ENCODE measurements at places on chromosomes 6 and 20.

DNA sequence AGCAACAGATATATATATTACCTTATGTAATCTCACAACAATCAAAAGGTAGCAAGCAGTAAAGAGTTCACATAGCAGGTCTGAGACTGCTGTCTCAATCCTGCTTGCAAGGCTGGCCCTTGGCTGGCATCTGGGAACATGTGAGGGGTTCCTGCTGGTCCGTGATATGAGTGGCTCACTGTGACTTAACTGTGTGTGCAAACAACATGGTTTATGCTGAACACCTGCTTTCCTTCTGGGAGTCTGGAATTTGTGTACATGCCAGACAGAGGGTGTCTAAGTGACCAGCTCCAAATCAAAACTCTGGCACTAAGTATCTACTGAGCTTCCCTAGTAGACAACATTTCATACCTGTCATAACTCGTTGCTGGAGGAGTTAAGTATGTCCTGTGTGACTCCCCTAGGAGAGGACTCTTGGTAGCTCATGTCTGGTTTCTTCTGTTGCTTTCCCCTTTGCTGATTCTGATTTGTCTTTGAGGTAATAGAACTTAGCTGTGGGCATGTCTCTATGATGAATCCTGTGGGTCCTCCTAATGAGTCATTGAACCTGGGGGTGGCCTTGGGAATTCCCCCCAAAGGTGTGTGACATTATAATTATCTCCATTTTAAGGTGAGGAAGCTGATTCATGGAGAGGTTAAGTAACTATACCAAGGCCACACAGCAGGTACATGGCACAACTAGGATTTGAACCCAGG is 131.6 kb upstream of the NEDD9 start:
- H3K4me1 ChIP-seq: peaks cover 52% of the 10 kb centered on the region
- no peak overlapping the region for H3K4me3 ChIP-seq
- no peak for DNase-seq
- no peaks in the 10 kb centered on the region for H3K27me3 ChIP-seq

DNA sequence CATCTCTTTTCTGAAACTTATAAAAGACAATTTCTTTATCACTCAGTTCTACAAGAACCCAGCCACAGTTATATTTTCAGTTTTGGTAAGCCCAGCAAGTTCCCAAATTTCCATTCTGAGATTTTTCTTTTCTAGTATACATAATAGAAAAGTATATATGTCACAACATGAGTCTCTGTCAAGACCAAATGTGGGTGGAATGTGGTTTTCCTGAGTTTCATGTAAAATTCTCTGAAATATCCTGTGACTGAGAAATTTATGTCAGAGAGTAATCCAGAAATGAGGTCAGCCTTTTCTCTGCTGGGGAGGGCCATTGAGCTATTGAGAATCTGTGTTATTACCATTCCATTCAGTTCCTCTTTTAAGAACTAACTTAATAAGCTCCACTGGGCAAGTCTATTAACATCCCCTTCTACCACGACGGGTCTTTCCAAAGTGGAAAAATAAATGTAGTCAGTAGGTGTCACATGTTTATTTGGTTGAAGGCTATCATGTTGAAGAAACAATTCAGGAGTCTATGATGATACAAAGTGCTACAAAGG is 100.7 kb upstream of the HMGN3 start:
- H3K4me3 ChIP-seq: no peak overlapping the region
- peak; percentile 85 for DNase-seq
- peaks cover 6% of the 10 kb centered on the region for H3K4me1 ChIP-seq
- H3K27me3 ChIP-seq: no peaks in the 10 kb centered on the region
- H3K36me3 ChIP-seq: no peaks in the 10 kb centered on the region

- DNase-seq: no peak
- no peaks in the 10 kb centered on the region for H3K4me1 ChIP-seq
- no peaks in the 10 kb centered on the region for H3K36me3 ChIP-seq
- H3K4me3 ChIP-seq: no peak overlapping the region
Measured at GRCh38 chr6:151609146-151609902, 115.5 kb downstream of the CCDC170 start.

- H3K36me3 ChIP-seq: no peaks in the 10 kb centered on the region
- no peaks in the 10 kb centered on the region for H3K27me3 ChIP-seq
- DNase-seq: no peak
- H3K27ac ChIP-seq: no peak overlapping the region
Measured at GRCh38 chr6:46756469-46757213, 9.9 kb downstream of the ANKRD66 start.

- H3K27ac ChIP-seq: no peak overlapping the region
- no peak overlapping the region for H3K4me3 ChIP-seq
- DNase-seq: no peak
- no peaks in the 10 kb centered on the region for H3K27me3 ChIP-seq
- H3K4me1 ChIP-seq: peaks cover 5% of the 10 kb centered on the region
Measured at GRCh38 chr6:167210375-167211294, 52.9 kb upstream of the GPR31 start.

- no peak for DNase-seq
- peaks cover 20% of the 10 kb centered on the region for H3K27me3 ChIP-seq
- no peak overlapping the region for H3K27ac ChIP-seq
- H3K4me3 ChIP-seq: no peak overlapping the region
- H3K36me3 ChIP-seq: no peaks in the 10 kb centered on the region
Measured at GRCh38 chr20:21512634-21513180, 1.2 kb downstream of the NKX2-2 start.

DNA sequence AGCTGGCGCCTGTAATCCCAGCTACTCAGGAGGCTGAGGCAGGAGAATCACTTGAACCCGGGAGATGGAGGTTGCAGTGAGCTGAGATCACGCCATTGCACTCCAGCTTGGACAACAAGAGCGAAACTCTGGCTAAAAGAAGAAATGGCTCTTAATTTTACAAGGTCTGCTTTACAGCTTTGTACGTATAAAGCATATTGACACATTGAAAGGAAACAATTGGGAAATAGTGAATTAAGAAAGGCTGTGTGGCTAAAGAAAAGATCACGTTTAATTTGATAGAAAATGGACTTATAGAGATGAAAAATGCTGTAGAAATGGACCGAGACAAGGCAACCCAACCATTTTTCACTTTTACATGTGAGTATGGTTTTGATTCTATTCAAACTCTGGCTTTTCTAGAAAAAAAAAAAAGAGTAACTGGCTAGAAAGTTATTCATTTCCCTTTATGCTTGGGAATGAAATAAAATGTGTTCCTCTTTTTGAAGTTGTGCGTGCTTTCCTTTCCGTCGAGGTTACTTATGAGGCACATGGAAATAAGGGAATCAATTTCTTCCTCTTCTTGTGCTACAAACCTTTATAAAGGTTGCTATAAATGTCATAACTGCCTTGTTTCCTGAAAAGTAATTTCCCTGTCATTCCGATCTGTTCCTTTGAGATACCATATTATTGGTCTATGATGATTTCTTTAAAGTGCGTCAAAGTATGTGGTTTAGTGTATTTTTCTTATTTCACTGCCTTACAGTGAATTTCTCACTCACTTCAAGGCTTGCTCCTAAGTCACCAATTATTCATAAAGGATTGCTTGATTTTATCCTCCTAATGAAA is 29.4 kb downstream of the PFDN4 start:
- no peak overlapping the region for H3K4me3 ChIP-seq
- H3K36me3 ChIP-seq: no peaks in the 10 kb centered on the region
- no peak for DNase-seq
- no peaks in the 10 kb centered on the region for H3K27me3 ChIP-seq

- H3K27me3 ChIP-seq: no peaks in the 10 kb centered on the region
- no peaks in the 10 kb centered on the region for H3K4me1 ChIP-seq
- no peak overlapping the region for H3K27ac ChIP-seq
- H3K4me3 ChIP-seq: no peak overlapping the region
Measured at GRCh38 chr20:4335722-4336121, 320.4 kb upstream of the RNF24 start.

GRCh38 chr20:59933296-59933848 is at the start of gene SYCP2:
TSS of gene SYCP2 (minus strand) at chr20:59933637. CDS start at chr20:59922413, 11,224 bp downstream.
- H3K4me3 ChIP-seq: peak within 1 kb of the TSS; percentile 63
- no peak for DNase-seq
- no peaks in the 10 kb centered on the region for H3K36me3 ChIP-seq
- H3K27me3 ChIP-seq: no peaks in the 10 kb centered on the region
- peaks cover 3% of the 10 kb centered on the region for H3K4me1 ChIP-seq

- peak; percentile 92 for DNase-seq
- H3K36me3 ChIP-seq: no peaks in the 10 kb centered on the region
- H3K27me3 ChIP-seq: no peaks in the 10 kb centered on the region
- H3K27ac ChIP-seq: peak overlapping the region; percentile 98
- no peak overlapping the region for H3K4me3 ChIP-seq
- peaks cover 74% of the 10 kb centered on the region for H3K4me1 ChIP-seq
Measured at GRCh38 chr6:137102050-137102848, 57.5 kb upstream of the IL20RA start.

DNA sequence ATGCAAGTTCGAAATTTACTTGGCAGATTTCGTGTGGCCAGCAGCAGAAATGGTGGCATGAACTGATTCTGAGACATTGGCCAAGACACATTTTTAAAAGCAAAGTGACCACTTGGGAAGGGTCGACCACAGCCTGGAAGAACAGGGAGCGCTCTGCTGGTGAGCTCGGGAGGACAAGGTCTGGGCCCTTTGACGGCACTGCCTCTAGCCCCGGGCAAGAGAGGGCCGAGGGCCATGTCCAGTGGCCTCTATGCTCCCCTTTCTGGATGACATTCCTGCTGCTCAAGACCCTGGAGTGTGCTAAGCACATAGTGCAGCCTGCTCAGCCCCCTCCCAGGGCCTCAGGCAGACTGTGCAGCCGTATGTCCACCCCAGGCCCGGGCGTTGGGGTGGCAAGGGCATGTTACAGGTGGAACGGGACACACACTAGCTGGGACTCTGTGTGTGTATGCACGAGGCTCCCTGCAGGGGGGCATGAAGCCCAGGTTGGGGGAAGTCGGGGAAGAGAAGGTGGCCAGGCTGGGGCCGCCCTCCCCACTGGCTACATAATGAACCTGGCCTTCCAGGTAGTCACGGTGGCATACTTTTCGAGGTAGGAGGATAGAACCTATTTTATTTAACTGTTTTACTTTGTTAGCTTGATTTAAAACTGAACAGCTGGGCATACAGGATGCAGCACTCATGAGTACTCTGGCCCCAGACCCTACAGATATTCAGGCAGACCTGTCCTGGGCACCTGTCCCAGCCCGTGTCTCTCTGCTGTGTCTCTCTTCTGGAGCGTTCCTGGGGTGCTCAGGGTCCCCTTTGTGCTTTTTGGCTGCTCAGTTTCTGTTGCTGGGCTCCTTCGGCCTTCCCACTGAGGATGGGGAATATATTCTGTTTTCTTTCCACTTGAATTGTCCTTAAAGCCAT is 6.4 kb downstream of the SYNJ2 start:
- H3K27ac ChIP-seq: no peak overlapping the region
- H3K4me1 ChIP-seq: peaks cover 3% of the 10 kb centered on the region
- no peak overlapping the region for H3K4me3 ChIP-seq
- DNase-seq: no peak

GRCh38 chr6:148423601-148424270 is 81.1 kb downstream of the SASH1 start:
- H3K36me3 ChIP-seq: no peaks in the 10 kb centered on the region
- no peaks in the 10 kb centered on the region for H3K27me3 ChIP-seq
- H3K4me1 ChIP-seq: no peaks in the 10 kb centered on the region
